ENCODE measurements at places on chromosomes 12 and 14. TPM values are rescaled to one million over a fixed set of nuclear protein-coding genes. Genes with fewer than 3 reads are reported as not detected.
A peak's percentile ranks its signal among the peaks of the same experiment; 100 is the strongest.

Gene NPC2
- 222 TPM for total RNA-seq

Gene RTN1
- 0.63 TPM for total RNA-seq

Gene INSM2
- not detected for total RNA-seq

Gene REC8
- total RNA-seq: 1.6 TPM

Gene OASL
- total RNA-seq: 4.3 TPM

Gene MYBPC1
- total RNA-seq: not detected

Gene LRRC10
- not detected for total RNA-seq

Gene ASB2
- total RNA-seq: not detected

Gene ASCL1
- total RNA-seq: not detected

Gene NEK9
- total RNA-seq: 38.7 TPM

Gene REM2
- 0.13 TPM for total RNA-seq

Gene GALNT16
- 5.6 TPM for total RNA-seq

Gene B4GALNT3
- 0.19 TPM for total RNA-seq

Gene ARHGDIB
- total RNA-seq: 16.0 TPM

DNA sequence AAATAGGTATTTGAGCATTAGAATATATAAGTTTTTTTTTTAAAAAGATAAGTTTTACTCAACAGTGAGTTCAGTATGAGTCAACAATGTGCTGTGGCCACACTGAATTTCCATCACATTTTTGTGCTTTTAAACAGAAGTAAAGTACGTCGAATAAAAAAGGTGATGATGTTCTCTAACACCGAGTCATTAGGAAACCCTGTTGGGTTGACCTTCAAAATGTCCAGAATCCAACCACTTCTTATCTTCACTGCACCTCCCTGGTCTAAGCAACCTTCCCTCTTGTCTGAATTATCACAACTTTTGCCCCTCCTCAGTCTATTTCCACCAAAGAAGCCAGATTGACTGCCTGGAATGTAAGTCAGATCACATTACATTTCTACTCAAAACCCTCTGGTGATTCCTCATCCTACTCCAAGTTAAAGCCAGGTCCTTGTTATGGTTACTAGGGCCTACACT, 43.0 kb upstream of the SYCP3 start:
- peak; percentile 36 for DNase-seq

- no peak for DNase-seq
Observed at GRCh38 chr12:106255952-106256351, 8.1 kb upstream of the CKAP4 start.

DNA sequence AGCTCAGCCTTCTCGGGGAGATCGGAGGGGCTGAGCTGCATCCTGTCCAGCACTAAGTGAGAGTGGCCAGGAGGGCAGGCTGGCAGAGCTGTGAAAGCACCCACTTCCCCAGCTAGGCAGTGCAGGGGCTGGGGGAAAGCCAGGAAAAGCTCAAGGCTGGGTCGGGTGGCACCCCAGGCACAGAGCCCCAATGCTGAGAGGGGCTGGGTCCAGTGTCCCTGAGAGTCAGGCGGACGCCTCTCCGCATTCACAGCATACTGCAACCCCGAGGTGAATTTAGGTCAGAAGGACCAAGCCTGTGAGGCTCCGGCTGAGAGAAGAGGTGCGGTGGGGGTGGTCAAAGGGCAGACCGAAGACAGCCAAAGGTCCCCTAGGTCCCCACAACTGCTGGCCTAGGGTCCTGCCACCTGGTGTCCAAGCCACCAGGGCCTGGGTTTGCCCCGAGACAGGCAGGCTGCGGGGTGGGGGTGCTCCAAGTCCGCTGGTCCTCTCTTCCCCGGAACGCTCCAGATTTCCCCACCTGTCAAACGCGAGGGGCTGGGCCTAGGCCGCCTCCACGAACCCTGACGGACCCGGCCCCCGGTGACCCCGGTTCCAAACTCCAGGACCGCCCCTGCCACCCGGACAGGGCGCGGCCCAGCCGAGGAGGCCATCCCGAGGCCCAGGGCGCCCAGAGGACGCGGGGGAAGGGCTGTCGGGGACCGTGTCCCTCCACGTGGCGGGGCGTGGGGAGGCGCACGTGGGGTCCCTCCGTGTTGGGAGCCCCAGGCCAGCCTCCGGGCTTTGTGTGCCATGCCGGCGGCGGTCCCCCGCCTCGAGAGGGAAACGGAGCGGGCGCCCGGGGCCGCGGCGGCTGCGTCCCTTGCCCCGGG, 527 bp downstream of the CAMKK2 start:
- peak; percentile 15 for DNase-seq

- no peak for DNase-seq
Observed at GRCh38 chr12:57609101-57609780, 2.0 kb upstream of the ARHGEF25 start.

DNA sequence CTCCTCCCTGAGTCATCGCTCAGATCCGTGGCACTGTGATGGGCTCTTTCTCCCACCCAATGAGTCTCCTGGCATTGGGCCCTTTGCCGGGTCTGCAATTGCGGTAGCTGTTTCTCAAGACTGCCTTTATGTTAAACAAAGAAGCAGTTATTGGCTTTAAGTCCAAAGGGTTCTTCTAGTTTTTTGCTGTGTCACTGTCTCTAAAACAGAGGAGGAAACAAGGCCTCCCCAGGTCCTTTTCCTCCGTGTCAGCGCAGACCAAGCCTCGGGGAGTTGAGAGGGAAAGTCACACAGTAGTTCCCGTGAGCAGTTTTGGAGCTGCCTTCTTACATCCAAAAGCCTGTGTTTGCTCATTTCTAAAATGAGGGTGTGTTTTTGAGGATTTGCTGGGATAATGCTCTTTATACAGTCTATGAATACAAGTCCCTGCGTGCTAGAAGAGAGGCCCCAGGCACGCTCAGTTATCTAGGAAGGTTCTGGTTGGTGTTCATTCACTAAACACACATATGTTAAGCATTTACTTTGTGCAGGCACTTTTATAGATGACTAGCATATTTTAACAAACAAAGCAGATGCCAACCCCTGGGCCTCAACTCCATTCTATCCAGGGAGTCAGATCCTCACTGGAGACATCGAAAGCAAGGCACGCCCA, 126.0 kb upstream of the PZP start:
- no peak for DNase-seq

GRCh38 chr12:111067498-111067897, 147.1 kb upstream of the MYL2 start:
- DNase-seq: no peak

- DNase-seq: no peak
Observed at GRCh38 chr14:79493081-79493645, 718.1 kb downstream of the DIO2 start.

DNA sequence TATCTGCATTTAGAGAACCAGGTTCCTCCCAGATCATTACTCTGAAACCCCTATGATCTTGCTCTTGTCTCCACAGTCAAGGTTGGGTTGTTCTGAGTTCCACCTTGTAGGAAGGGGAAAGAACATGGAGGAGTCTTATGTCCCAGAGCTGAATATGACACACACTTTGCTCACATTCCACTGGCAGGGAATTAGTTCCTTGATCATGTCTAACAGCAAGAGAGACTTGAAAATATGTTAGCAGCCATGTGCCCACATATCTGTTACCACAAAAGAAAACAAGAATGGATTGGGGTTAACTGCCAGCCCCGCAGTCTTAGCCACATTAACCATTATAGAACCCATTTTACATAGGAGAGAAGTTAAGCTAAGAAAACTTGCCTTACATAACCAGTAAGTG, 71.1 kb upstream of the MDM1 start:
- peak; percentile 18 for DNase-seq

- no peak for DNase-seq
Observed at GRCh38 chr12:6329703-6330064, 12.2 kb downstream of the TNFRSF1A start.

DNA sequence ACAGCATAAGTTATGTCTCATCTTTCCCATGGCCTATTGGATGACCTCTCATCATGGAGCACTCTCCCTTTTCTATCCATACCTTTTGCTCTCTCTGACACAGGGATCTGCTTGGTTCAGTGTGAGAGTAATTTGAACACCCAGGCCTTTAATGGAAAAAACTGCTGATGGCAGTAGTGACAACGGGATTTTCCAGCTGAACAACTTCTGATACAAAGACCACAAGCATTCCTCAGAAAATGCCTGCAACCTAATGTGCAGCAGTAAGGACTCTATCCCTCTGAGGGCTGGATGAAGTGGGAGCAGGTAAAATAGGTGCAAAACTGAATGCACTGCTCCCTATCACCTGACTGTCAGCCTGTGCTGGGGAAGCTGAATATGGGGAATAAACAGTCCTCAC, 51.0 kb downstream of the KANSL2 start:
- DNase-seq: no peak

- DNase-seq: peak; percentile 64
Observed at GRCh38 chr12:7219599-7220243, 30.2 kb downstream of the PEX5 start.

GRCh38 chr14:34713681-34714319, 593 bp downstream of the CFL2 start:
- DNase-seq: peak; percentile 72

GRCh38 chr12:64252681-64253080, 30.6 kb upstream of the KICS2 start:
- DNase-seq: peak; percentile 40

GRCh38 chr12:53989227-53990113, 4.5 kb downstream of the HOXC10 start:
- peak; percentile 25 for DNase-seq

DNA sequence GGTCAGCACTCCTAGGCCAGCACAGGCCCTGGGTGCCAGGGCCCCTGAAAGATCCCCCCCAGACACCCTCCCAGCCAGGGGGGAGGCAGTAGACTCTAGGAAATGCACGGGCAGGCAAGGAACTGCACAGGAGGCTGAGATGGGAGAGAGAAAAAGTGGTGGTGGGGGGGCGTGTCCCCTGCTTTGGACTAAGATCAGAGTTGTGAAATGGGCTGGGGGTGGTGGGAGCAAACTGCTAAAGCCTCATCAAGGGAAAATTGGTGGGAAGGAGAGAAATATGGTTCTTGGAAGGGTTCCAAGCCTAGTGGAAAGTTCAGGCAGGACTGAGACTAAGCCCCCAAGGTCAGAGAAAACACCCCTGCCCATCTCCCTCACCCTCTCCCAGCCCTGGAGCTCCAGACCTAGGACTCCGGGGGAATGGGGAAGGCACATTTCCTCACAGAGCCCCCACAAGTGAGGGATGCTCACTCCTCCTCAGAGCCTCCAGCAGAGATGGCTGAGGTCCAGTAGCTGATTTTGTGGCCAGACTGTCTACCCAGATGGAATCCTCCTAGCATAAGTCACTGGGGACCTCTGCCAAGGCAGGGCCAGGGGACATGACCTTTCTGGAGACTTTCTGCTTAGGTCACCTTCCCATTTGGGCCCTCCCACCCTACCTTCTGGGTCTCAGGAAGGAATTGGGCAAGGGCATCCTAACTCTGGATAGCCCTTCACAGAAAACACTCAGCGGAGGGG, 29.8 kb downstream of the FIGNL2 start:
- peak; percentile 70 for DNase-seq

DNA sequence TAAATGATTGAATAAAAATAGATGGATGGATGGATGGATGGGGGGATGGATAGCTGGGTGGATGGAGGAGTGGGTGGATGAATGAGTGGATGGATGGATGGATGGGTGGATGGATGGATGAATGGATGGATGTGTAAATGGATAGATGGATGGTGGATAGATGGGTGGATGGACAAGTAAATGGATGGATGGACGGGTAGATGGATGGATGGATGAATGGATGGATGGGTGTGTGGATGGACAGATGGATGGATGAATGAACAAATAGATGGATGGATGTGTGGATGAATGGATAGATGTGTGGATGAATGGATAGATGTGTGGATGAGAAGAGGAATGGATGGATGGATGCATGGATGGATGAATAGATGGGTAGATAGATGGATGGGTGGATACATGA, 490.8 kb downstream of the VRK1 start:
- no peak for DNase-seq

DNA sequence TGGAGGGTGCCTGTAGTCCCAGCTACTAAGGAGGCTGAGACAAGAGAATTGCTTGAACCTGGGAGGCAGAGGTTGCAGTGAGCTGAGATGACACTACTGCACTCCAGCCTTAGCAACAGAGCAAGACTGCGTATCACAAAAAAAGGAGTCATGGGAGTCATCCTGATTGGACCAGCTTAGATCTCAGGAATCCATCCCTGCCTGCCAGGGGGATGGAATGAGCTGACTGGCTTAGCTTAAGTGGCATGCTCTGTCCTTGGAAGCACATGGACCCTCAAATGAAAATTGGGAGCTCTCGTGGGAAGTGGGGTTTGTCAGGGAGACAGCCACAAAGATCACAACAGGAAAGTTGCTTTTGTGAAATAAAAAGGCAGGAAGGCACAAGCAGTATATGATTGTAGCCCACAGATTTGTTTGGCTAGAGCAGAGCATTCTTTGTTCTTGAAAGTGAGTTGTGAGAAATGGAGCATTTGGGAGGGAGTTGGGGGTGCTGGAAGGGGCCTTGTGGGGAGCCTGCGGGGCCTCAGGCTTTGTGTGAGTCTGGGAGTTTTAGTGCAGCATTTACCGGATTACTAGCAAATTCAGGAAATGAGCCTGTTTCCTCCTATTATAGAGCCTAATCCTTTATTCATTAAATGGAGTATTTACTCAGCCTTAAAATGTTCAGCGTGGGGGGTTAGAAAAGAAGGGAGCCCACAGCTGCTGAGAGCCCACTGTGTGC, 30.7 kb downstream of the DGLUCY start:
- DNase-seq: peak; percentile 50

- DNase-seq: no peak
Observed at GRCh38 chr14:90809530-90810312, 6.5 kb downstream of the TTC7B start.

DNA sequence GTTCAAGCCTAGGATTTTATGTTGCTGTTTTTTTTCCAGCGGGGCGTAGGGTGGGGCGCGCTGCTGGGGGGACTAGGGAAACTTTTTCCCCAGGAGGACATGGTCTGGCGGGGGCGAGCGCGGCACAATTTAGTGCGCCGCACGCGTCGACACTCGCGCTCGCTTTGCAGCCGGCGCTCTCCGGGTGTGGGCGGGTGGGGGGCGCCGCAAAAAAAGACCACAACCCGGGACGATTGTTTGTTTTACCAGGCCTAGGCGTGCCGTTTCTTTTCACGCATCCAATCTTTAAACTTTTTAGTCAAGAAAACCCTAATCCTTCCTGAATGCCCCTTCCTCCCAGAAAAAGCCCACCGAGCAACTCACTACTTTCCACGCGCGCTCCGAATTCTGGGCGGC, 865 bp upstream of the ZFP36L1 start:
- DNase-seq: no peak

- peak; percentile 83 for DNase-seq
Observed at GRCh38 chr12:67705394-67706370, 57.1 kb downstream of the DYRK2 start.

Measured in LHCN-M2 (cell line).